Endothelial cell (in vitro differentiated cells): ENCODE measurements at places on chromosomes 6 and 20.
A peak's percentile ranks its signal among the peaks of the same experiment; 100 is the strongest.

GRCh38 chr6:5230081-5230480 lies 30.7 kb downstream of the LYRM4 start:
- no peak for DNase-seq

DNA sequence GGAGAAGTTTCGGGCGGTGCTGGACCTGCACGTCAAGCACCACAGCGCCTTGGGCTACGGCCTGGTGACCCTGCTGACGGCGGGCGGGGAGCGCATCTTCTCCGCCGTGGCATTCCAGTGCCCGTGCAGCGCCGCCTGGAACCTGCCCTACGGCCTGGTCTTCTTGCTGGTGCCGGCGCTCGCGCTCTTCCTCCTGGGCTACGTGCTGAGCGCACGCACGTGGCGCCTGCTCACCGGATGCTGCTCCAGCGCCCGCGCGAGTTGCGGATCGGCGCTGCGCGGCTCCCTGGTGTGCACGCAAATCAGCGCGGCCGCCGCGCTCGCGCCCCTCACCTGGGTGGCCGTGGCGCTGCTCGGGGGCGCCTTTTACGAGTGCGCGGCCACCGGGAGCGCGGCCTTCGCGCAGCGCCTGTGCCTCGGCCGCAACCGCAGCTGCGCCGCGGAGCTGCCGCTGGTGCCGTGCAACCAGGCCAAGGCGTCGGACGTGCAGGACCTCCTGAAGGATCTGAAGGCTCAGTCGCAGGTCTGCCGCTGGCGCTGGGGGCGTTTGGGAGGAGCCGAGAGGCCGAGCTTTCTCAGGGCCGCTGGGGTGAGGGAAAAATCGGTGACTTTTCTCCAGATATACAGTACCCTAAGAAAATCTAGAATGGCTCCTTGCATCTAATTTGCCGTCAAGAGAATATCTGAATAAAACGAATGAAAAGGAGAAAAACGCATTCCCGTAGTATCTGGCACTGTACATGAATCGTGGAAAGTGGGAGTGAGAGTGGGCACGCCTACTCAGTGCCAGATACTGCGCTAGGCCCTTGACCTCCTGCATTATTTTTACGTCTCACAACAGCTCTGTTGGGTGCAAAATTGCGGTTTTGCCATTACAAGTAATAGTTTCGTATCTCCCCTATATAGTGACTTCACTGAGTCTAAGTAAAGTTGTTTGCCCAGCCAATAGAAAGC lies 1.0 kb downstream of the CALHM6 start:
- DNase-seq: peak; percentile 48

GRCh38 chr20:33701629-33702450 lies 15.7 kb upstream of the E2F1 start:
- no peak for DNase-seq

DNA sequence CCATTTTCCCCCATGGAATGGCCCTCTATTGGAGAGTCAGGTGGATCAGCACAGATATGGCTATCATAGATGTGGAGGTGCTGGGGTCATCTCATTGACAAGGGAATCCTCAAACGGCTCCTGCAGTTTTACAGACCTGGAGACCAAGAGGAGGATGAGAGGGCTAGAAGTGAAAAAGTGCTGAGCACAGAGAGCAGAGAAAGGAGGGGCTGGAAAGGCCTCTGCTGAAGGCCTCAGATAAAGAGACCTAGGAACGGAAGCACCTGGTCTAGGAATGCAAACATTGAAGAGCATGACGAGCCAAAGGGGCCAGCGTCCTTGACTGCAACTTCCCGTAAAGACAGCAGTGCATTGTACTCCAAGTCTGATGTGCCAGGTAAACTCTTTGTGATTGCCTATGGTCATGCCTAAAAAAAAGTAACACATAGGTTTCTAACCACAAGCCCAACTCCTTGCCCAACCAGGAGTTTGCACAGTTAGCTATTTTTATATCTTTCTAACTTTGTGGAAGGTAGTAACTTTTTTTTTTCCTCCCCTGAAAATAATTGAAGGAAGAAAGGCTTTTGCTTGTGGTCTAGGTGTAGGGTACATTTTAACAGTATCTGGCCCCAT lies 15.2 kb downstream of the RSPH4A start:
- peak; percentile 35 for DNase-seq

DNA sequence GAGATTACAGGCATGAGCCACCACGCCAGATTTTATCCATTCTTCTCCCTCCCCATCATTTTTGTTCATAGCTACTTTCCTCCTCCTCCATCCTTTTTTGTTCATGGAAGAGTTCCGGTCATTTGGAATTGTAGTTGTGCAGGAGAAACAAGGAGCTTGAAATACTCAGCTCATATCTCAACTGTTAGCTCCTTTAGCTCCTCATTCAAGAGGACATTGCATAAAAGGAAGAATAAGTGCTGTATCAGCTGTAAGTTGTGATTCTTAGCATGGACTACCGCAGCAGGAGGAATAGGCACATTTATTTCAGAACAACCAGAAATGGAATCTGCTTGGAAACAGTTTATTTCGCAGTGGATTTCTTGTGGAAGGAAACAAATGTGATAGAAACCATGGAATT lies 7.6 kb downstream of the STXBP5 start:
- no peak for DNase-seq

DNA sequence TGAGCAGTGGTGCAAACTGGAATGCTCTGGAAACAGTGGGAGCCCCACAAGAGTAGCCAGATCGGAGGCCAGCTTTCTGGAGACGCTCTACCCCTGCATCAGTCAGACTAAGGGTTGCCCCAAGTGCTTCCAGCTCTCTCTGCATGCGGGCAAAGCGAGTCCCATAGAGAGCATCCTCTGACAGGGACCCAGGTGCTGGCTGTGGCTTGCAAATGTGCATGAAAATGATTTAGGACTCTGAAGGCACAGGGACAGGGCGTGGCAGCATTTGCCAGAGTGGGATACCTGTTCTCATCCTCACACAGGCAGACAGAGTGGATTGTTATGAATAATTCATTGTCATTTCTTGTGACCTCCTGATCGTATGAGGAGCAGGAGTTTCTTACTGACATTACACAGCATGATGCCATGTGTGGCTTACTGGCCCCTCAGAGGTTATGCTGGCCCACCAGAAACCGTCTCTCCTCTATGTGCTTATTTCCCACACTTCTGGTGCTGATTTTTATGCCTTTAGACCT lies 10.3 kb downstream of the RIN2 start:
- no peak for DNase-seq

DNA sequence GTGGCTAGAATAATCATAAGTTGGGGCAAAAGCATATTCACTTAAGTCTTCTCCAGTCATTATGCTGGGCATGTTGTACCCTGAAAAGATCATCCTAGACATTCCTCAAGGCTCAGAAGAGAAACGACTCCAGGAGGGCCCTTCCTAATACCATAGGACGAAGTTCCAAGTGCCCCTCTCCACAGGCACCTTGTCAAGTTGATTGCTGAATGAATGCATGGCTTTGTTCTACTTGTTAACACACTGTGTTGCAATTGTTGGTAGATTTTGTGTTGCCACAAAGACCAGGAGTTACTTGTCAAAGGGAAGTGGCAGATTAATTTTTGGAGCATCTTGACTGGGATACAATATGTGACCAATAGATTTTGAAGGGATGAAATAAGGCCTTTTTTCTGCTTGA lies 194.3 kb upstream of the SMLR1 start:
- no peak for DNase-seq

- DNase-seq: no peak
Observed at GRCh38 chr6:66655420-66655819, 948.4 kb upstream of the EYS start.
